ENCODE measurements at places on chromosomes 5 and 9.

DNA sequence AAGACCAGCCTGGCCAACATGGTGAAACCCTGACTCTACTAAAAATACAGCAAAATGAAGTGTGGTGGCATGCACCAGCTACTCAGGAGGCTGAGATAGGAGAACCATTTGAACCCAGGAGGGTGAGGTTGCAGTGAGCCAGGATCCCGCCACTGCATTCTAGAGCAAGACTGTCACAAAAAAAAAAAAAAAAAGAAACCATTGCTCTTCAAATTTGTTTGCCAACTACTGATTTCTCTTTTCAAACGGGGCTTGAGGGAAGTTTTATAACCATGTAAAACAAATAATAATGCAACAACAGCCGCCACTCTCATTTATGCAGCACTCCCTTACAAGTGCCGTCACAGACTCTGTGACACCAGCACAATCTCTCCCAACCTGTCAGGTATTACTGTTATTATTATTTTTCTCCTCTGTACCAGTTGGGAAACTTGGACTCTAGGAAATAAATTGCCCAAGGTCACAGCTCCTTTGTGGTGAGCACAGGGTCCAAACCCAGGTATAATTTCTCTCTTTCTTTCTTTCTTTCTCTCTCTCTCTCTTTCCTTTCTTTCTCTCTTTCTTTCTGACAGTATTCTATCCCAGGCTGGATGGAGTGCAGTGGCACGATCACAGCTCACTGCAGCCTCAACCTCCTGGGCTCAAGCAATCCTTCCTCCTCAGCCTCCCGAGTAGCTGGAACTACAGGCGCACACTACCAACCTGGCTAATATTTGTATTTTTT lies 25.4 kb downstream of the SERINC5 start:
- no peak for DNase-seq

DNA sequence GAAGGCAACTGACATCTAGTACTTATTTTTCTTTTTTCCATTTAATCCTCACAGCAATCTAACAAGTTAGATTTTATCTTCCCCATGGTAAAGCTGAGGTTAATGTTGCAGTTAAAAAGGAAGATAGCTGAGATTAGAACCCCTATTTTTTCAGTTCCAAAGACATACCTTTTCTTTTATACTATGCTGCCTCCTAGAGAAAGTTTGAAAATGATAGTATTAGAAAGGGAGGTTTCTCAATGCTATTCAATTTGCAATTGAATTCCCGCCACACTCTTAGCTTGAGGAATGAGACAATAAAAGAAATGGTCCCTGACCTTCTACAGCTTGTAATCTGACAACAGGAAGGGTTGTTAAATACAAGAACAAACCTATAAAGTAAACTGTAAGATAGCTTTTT lies 195.9 kb upstream of the TRIM32 start:
- DNase-seq, result no peak

DNA sequence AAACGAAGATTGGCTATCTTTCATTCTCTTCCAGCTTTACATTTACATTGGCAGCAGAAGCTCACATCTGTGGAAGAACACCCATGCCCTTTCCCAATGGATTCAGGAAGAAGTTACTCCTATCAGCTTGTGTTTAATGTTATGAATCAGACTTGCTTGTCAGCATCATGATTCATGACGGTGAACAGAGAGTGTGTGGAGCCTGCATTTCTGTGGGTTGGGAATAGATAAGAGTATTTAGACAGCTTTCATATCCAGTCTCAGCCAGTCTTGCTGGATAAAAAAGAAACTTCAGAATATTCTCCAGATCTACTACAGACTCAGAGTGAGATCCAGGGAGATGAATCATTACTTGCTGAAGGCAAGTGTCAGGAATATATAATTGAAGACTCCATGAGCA lies 812.9 kb upstream of the ZNF608 start:
- DNase-seq, result no peak

DNA sequence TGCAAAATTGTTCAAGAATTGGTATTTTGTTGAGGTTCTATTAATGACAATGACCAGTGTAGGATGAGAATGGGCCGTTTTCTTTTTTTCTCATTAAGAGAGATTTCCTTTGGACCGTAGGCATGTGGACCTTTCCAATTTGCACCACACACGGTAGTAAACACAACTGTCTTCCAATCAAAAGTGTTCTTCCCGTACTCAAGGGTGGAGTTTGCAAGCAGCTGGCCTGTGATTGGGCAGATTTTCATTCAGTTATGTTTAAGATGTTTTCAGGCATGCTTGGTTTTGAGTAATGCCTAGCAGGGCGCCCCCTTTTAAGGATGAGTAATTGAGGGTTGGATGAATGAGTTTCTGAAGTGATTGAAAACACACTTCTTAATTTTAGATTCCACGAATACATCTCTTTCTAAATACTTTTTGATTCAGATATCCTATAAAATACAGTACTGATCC lies 2.5 kb downstream of the KDM3B start:
- DNase-seq, result no peak

GRCh38 chr5:149765932-149766331 lies 35.8 kb downstream of the PPARGC1B start:
- no peak for DNase-seq

DNA sequence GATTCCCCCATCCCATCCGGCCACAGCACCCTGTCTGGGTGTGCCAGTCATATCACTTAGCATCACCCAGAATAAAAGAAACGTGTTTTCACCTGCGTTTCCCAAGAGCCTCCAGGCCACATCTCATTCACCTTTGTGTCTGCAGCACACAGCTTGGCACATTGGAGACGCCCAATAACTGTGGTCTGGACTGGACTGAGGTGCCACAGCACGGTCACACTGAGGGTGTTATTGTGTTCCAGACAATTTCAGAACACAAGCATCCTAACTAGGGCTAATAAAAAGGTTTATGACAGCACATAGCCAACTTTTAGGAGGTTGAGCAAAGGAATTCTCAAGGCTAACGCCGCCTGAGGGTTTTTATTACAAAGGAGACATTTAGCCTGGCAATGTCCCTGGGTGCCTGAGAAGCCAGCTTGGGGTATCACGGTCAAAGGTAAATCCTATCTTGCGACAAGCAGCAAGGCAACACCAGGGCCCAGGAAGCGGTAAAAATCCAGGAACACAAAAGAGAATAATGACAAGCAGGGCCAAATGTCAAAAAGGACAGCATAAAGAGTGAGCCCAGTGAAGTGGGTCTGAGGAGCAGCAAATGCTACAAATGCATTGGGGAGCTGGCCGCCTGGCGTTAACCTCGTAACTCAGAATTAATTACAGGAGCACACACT lies 3.4 kb downstream of the EPB41L4B start:
- no peak for DNase-seq

GRCh38 chr5:32534041-32534440 lies 51.3 kb upstream of the SUB1 start:
- no peak for DNase-seq

DNA sequence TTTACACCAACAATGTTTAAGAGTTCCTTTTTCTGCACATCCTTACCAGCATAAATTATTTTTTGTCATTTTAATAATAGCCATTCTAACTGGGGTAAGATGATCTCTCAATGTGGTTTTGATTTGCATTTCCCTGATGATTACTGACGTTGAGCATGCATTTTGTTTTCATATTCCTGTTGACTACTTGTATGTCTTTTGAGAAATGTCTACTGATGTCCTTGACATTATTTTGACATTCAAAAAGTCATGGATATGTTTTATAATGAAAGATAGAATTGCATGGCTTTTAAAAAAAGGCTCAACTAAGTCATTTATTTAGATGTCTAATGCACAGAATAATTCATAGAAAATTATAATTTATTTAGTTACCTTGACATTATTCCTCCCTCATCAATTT lies 381.6 kb upstream of the C9orf72 start:
- no peak for DNase-seq

GRCh38 chr9:72648324-72649126 lies 127.1 kb downstream of the TMC1 start:
- no peak for DNase-seq
